LNCaP clone FGC (cell line): ENCODE measurements at places on chromosomes 1 and 21.

- DNase-seq, result no peak
These were observed 29.4 kb downstream of the S100A6 start for GRCh38 chr1:153506386-153506785.

DNA sequence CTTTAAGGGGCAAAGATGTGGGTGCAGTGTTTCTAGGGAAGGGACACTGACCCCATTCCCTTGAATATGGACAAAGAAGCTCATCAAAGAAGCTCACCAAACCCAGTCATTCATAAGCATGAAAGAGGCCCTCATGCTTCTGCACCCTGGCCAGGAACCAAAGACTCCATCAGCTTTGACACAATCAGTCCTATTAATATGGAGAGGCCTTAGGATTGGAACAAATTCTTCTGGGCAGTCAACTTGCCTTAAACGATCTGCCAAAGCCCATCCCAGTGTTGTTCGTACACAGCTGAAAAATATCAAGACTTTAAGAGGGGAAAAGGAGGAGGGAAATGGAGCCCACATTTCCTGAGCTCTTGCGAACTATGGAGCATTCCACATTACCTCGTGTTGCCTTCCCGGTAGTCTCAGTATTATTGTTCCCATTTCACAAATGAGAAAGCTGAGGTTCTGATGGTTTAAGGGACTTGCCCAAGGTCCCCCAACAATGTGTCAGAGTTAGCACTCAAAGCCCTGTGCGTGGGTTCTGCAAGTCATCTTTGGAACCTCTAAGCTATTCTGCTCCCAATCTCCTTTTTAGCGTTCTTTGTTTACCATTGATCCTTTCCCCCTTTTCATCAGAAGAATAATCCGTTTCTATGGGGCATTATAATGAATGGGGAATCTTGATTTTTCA is 161.9 kb downstream of the ZBTB18 start:
- DNase-seq, result no peak

DNA sequence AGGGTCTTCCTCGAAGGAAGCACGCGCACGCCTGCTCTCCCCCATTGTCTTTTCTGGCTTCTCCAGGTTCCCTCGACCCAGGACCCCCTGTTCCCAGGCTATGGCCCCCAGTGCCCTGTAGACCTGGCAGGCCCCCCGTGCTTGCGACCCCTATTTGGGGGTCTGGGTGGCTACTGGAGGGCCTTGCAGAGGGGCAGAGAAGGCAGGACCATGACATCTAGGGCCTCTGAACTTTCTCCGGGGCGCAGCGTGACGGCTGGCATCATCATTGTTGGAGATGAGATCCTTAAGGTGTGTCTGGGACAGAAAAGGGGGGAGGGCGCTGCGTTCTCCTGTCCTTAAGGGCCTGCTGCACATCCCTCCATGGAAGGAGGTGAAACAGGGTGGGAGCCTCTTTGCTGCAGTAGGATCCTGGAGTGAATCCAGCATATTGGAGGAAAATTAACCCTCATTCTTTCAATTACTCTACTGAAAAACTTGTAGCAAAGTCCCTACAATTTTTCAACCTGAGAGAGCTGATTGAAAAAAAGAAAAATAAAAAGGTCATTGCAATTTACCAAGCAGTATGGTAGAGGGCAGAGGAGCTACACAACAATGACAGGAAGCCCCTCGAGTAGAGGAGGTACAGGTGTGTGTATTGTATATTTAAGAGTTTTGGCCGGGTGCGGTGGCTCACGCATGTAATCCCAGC is 777 bp downstream of the FLAD1 start:
- DNase-seq, result no peak

GRCh38 chr1:153945795-153946621 is 510 bp downstream of the DENND4B start:
- DNase-seq, result no peak

DNA sequence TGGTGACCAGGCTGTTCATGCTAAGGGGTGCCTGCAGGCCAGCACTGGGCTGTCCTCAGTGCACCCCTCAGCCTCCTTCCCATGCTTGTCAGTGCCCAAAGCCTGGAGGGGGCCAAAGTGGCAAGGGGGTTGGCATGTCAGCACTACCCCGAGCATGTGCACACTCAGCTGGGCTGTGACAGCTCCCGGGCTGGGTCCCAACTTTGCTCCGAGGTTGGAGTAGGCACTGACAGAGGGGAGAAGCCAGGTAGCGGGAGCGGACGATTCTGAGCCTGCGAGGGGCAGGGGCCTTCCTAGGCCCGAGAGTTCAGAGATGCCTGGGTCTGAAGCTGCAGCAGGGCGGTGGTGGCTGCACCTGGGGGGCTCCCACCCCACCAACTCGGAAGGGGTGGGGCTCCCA is 119.0 kb downstream of the MAST2 start:
- DNase-seq, result no peak

GRCh38 chr21:38342739-38343138 is 85.9 kb downstream of the KCNJ15 start:
- no peak for DNase-seq

DNA sequence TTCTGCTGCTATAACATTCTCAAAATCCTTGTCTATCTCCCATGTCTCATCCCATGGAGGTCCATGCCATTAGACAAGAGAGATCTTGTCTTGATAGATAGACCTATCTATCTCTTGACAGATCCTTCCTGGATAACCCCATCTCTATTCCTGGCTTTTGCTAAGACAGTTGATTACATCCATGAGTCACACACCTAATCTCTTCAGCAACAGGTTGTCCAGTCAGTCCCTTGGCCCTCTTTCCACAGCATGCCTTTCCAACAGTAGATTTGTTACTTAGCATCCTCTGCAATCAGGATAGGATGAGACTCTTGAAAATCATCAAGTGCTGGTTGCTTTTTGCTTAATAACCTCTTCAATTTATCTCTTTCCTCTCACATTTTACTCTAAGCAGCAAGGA is 46.6 kb downstream of the TRMT1L start:
- DNase-seq, result no peak

DNA sequence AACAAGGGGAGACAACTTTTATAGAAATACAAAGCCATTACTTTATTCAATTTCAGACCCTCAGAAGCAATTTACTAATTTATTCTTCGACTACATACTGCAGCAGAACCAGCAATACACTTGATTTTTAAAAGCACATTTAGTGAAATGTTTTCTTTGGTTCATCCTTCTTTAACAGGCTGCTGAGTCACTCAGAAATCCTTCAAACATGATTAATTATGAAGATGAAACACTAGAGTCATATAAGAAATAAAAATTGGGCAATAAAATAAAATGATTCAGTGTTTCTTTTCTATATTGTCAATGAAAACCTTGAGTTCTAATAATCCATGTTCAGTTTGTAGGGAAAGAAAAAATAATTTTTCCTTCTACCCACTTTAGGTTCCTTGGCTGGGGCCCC is 47.0 kb downstream of the CHML start:
- DNase-seq, result no peak

- no peak for DNase-seq
These were observed 4.8 kb downstream of the MKNK1 start for GRCh38 chr1:46599059-46599970.

GRCh38 chr1:183645531-183645930 is 7.6 kb downstream of the APOBEC4 start:
- no peak for DNase-seq

- no peak for DNase-seq
These were observed 13.5 kb upstream of the PPP1R8 start for GRCh38 chr1:27816921-27817630.

DNA sequence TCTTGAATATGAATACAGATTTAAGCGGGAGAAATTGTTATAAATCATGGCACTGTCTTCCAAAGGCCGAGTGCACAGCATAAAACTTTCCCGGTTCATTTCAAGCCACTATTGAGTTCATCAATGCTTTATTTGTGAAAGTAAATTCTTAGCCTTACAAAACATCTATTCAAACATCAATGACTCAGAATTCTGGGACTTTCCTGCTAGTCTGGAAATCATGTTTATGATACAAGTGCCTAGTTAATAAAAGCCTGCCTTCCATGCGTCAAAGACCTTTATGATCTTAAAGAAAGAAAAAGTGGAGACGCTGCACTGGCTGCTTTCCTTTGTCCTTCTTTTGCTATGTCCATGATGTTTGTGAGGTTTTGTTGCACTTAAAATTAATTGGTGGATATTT is 137.7 kb downstream of the SETD4 start:
- DNase-seq, result no peak

DNA sequence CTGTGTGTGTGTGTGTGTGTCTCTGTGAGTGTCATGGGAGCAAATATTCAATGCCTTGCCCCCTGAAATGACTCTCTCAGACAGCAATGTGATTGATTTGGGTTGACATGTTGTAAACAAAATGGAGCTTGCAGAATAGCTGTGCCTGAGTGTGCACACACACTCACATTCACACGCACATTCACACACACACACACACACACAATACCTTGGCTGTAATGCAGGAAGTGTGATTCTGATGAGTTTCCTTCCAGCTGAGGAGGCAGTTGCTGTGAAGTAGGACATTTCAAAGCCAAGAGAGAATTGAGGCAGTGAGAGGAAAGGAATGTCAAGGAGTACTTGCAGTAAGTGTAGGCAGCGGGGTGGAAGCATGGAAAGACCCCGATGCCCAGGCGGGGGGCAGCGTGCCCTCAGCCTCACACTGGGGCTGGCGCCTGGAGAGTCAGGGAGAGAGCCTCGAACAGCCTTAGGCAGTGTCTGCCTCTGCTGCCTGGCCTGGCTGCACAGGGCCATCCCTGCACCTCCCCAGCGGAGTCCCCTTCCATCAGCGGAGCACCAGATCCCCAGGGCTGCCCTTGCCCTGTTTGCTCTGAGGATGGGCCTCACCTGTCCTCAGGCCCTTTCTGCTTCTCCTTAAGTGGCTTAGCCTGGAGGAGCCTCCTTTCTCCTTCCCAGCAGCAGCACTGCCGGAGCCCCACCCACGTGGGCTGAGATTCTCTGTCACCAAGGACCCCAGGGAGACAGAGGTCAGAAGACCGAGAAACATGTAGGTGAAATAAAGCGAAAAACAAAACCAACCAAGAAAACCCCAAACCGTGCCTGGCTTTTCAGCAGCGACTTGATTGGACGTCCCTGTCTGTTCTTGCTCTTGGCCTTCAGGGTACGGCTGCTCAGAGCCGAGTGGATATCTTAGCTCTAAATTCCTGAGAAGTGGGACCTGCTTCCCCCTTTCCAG is 9.2 kb downstream of the VASH2 start:
- no peak for DNase-seq

DNA sequence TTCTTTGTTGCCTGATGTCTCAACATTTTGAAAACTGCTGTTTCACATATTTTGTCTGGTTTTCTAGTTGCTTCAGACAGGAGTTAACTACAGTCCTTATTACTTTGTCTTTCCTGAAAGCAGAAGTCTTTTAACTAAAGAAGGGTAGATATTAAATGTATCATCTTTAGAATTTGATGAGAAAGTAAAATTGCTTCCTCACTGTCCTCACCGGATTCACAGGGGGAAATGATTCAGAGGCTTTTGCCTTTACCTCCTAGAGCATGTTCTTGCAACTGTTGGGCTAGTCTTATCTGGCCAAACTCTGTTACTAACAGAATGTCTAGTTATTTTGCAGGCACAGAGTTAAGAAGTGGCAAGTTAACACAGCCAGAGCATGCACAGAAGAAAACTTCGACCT is 107.2 kb upstream of the VAV3 start:
- no peak for DNase-seq

GRCh38 chr21:36820176-36821031 is 121.5 kb downstream of the SIM2 start:
- no peak for DNase-seq

DNA sequence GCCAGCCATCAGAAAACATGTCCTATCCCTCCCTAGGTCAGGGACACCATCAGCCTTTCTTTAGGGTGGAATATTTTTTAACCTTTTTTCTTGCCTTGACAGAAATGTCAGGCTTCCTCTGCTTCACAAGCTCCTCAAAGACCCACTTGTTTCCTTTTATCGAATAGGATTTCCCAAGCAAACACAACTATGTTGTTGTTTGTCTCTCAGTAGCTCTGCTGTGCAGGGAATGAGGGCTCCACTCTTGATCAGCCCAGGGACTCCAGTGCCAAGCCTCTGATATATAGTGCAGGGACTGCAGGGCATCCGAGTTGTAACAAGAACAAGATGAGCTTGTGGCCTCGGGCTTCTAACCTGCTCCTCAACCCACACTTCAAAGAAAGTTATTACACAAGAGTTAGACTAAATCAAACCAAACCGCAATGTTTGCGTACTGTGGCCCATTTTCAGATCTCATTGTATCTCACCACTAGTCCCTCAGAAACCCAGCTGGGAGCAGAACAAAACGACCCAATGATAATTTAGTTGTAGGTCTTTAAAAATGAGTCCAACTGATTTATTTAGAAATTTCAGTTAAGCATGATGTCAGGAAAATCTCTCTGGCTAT is 108.1 kb downstream of the ATG4C start:
- no peak for DNase-seq

GRCh38 chr1:159054427-159054826 is 22.1 kb downstream of the AIM2 start:
- DNase-seq, result no peak

DNA sequence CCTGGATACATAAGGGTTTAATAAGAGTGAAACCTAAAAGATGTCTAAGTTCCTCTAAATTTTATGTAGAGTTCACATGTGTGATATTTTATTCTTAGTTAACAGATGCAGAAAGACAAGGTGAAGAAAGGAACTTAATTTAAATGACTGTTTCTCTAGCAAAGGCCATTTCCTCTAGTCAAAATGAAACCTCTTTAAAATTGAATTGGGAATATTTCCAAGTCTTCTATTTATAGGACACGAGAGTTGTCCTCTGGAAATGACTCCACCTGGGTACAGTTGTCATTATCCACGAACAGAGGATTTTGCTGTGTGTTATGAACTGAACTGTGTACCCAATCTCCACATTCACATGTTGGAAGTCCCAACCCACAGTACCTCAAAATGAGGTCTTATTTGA is 64.5 kb upstream of the KCNK1 start:
- DNase-seq, result no peak

- DNase-seq, result no peak
These were observed 488.0 kb upstream of the PLXNA2 start for GRCh38 chr1:208731981-208732821.

GRCh38 chr1:55234016-55234415 is 18.9 kb upstream of the USP24 start:
- DNase-seq, result no peak

DNA sequence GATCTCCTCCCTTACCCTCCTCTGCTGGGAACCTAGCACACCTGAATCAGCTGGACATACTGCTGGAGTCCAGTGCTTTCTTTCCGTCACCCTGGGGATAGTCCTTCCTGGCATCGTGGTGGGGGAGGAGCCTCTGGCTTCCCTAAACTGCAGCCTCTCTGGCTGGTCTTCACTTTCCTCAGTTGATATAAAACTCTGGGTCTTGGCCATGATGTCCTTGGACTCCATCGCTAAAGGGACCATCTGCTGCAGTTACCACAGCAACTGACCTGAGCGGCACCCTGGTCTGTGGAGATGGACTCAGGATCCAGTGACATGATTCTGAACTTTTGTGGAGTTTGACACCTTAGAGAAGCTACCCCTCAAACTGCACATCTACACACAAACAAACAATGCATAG is 22.8 kb downstream of the PARS2 start:
- no peak for DNase-seq

DNA sequence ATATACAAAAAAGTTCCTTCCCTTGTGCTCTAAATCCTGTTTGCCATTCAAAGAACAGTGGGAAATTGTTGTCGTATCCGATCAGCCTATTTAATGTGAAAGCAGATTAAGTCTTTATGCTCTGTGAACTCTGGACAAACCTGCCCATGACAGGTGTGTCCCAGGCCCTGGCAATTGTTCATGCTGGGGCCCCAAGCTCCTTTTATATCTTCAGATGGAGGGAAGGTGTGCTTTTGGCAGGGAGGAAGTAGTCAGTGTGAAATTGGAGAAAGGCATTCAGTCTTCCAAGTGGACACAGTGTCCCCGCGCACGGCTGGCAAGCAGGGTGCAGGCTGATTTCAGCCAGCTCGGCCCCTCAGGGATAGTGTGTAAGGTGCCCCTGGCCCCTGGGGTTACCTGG is 135.1 kb upstream of the F3 start:
- DNase-seq, result no peak
